ENCODE measurements at places on chromosomes 2 and 18.

- DNase-seq = no peak
These were observed 55.5 kb downstream of the DPP4 start for GRCh38 chr2:162018530-162018929.

GRCh38 chr2:145851730-145852129, 1331.8 kb upstream of the ZEB2 start:
- DNase-seq = no peak

DNA sequence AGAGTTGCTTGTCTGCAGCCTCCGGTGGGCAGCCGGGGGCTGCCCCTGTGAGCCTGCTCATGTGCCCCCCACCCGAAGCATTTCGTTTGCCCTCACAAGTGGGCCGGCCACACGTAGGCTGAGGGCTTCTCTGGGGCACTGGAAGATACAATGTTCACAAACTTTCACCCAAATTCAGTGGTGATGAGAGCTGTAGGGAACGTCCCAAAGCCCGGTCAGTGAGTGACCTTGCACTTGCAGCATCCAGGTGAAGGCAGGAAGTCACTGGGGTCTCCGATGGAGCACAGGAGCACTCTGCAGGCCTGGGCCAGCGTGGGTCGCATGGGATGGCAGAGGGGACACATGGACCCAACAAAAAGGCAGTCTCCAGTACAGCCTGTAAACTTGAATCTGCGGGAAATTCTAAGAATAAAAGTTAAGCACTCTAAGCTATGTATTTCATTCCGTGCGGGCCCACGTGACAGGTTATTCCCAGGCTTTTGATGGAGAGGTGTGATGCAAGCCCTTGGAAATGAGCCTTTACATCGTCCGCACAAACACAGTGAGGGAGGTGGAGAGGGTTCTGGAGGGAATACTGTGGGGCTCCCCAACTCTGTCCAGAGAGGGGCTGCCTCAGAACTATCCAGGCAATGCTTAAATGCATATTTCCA, 42.5 kb downstream of the CNGA3 start:
- no peak for DNase-seq

DNA sequence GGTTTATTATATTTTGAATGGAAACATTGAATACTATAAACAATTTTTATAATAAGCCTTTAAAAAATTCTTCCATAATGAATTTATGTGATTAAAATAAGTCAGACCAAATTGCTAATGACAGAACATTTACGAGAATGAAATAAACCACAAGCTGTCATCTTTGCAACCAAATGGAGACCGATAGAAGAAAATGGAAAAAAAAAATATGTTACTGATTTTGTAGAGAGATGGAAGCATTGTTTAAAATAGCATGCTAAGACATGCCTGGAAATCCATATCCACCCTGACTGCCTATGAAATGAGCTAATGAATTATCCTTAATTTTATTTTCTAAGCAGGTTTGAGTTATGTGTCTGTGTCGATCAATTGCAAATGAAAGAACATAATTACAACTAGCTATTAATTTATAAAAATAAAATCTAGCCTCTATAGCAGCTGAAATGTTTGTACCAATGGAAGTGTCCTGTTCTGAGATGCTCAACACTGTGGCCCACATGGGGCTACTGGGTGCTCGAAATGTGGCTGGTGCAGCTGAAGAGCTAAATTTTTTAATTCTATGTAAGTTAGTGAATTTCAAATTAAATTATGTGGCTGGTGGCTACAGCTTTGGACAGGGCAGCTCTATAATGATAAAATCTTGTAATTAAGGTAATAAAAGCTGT, 832.8 kb downstream of the RNF144A start:
- no peak for DNase-seq

DNA sequence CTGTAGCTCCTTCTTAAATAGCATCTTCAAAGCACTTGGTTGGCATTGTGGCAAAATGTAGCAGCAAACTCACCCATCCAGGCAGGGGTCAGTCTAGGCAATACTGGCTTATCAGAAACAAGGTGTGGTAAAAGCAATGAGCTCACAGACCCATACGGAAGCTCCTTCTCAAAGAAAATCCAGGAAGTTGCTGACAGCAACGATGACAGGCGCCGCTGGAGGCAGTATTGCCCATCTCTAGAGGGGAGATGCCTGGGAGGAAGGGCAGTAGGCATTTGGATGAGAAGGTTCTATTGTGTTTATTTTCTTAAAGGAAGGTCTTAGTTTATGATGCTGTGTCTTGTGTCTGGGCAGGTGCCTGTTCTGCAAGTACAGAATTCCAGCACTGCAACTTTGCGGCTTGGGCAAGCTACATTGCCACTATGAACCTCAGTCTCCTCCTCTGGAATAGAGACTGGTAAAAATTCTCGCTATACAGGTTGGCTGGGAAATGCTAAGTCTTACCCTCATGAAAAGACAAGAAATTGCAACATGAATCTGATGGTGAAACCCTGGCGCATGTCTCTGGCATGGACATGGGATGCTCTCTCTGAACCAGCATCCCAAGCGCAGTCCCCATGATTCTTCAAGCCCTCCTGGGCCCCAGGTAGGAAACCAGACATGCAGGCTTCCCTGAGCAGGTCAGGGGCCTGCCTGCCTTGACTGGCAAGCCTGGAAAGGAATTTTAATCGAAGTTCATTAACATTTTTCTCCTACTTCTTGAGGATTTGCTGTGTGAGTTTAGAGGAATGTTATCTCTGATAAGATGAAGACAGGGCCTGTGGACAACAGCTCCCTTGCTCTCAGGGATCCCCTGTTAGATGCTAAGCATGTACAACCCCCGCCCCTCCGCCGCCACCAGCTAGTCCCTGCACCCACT, 156.0 kb downstream of the TFCP2L1 start:
- DNase-seq = peak; percentile 82

GRCh38 chr18:40485318-40485717, 1469.7 kb upstream of the PIK3C3 start:
- no peak for DNase-seq

- no peak for DNase-seq
These were observed 38.2 kb upstream of the RAB27B start for GRCh38 chr18:54790109-54790508.

DNA sequence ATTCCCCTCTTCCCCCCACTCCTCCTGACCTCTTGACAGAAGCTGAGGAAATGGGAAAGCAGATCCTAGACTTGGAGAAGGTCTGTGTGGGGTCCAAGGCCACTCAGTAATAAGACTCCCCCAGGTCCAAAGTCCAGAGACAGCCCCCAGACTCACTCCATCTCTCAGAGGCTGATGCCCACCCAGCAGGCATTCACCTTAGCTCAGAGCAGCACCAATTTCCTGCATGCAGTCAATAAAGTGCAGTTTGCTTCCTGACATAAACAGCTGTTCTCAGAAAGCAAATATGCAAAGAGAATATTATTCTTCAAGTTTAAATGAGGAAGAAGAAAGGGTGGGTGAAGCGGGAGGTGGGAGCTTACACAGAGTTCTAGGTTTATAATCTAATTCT, 84.1 kb upstream of the RTN4 start:
- no peak for DNase-seq

- no peak for DNase-seq
These were observed 27.4 kb downstream of the USP34 start for GRCh38 chr2:61443342-61444041.

GRCh38 chr2:202147775-202148174, 74.7 kb downstream of the KIAA2012 start:
- DNase-seq = no peak

DNA sequence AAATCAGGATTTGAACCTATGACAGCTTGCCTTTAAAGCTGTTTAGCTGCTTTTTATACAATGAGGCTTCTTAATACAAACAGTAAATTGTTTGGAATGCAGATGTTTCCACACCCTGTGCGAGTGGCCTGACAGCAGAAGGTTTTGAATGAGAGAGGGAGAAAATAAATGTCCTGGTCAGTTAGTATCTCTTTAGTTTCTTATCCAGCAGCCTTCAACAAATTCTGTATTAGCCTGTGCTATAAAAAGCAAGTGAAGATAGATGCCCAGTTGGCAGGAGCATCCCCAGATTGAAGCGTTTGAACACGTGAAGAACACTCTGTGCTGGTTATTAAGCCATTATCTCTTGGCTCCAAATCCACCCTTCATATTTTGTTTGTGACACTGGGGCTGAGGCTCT, 70.6 kb downstream of the CERS6 start:
- no peak for DNase-seq

GRCh38 chr2:54770676-54771075, 47.2 kb downstream of the EML6 start:
- no peak for DNase-seq

- DNase-seq = peak; percentile 79
These were observed 6.7 kb upstream of the ATG16L1 start for GRCh38 chr2:233244818-233245217.

GRCh38 chr2:12106440-12107080, 360.1 kb downstream of the LPIN1 start:
- peak; percentile 84 for DNase-seq

DNA sequence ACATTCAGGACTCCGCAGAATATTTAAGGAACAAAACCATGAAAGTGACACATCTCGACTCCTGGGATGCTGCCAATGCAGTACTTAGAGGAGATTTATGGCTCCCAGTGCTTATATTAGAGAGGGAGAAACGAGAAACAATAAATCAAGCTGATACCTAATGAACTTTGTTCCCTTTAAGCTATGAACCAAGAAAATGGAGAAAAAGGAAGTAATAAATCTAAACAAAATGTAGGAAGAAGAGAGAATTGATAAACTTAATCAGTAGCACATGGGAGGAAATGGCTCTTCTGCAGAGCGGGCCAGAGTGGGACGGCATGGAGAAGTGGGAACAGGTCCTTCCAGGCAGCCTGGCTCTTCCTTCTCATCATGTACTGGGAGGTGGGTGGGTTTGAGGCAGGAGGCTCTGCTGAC, 42.7 kb downstream of the NPPC start:
- DNase-seq = no peak

- peak; percentile 73 for DNase-seq
These were observed 1.2 kb downstream of the CABLES1 start for GRCh38 chr18:23136326-23137096.

DNA sequence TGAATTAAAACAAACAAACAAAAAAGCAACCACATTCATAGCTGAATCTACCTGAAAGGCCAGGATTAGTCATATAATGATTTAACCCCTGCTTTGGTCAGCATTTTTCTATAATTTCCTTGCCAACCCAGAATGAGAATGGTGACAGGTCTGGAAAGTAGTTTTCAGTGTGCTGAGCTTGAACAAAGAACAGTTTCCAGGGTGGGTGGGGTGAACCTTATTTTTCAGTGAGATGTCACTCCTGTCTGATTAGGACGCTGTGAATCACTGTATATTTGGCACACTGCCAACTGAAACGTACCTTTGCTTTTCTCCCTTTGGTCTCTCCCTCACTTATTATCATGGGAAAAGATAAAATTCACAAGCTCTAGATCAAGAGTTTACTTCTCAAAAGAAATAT, 35.0 kb upstream of the DSC1 start:
- DNase-seq = no peak

DNA sequence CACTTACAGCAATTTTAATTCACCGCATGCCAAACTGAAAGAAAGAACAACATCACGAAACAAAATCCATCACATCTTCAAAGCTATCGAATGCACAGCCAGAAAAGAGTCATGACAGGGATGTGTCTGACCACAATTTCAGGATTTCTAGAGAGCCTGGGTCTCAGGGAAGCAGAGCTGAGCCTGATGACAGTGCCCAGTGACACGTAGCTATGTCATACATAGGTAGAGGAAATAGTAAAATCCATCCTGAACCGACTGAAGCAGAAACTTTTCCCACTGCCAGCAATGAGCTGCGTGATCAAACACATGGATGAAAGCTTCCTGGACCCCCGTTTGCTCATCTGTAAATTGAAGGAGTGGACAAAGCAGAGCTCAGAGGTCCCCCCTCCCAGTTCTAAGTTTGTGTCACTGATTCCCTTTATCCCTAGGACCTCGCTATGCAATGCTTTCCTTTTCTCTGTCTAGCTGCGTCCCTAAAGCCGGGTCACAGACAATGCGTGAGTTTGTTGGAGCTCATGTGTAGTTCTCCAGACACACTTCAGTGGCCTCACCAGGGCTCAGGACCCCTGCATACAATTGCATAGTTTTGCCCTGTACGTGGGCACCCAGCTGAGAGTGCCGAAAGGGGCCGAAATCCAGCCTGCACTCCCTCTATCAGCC, 37.6 kb downstream of the CCBE1 start:
- DNase-seq = peak; percentile 38

DNA sequence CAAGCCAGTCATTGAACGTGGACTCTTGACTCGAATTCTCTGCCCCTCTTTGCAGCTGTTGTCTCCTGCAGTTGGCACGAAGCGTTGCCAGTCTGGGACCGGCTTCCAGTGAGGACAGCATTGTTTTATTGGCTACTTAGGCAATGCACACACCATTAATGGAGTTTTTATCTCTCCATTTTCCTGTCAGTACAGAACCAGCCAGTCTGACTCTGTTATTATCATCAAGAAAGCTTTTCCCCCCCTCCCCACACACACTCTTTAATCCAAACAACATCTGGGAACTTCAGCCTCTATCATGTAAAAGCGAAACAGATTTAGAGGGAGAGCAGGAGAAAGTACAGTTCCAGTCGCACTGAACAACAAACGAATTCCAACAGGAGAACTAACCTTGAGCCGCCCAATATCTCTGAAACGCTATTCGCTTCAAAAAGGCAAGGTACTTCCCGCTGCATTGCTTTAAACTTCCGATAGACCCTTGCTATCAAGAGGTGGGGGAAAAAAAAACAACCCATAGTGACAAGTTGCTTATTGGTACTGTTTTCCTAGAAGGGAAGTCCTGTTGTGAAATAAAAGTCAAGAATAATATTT, 38.2 kb downstream of the ACVR1 start:
- no peak for DNase-seq

DNA sequence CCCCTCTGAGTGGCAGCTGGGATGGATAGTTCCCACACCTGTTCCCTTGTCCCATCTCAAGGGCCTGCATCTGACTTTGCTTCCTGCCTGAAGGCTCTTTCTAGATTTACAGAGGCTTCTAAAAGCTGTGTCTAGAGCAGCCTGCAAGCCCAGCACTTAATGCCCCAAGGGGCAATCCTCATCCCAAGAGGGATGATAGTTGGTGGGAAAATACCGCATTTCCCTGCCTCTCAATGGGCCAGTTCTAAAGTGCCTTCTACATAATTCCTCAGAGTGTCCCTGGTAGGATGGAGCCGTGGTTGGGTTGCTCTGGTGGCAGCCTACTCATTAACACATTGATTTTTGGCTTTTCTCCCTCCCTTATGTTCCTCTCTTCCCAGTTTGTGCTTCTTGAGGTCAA, 29.5 kb downstream of the LAMA3 start:
- DNase-seq = no peak

DNA sequence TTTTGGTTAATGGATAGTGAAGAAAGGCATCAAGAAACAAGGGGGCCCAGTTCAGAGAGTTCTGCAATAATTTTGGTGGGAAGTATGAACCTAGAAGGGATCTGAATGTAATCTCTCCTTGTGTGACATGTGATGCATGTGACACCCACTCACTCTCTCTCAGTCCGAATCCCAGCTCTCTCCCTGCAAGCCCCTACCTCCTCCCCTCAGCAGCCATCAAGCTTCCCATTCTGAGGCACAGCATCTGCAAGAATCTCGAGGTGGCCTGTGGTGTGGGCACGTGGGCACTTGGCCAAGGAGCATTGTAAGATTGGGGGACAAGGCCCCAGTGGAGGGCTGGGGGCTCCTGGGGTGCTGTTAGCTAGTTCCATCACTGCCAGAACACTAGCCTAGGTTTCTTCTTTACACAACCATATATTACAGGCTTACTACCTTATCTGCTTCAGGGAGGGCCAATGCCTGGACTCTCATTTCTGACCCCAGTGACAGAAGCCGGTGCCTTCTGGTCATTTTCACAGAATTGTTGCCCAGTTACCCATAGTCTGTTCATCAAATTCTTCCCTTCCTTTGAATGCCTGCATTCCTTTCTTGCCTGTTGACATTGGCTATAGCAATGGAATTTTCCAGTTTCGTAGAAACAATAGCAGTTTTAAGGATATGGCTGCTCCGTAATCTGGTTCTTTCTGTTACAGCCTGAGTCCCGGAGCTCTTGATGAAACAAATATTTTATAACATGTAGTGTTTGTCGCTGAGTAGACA, 13.3 kb upstream of the LCLAT1 start:
- no peak for DNase-seq
